Posterior vena cava (tissue), 2 donors: ENCODE measurements at places on chromosomes 13 and 19. TPM values are rescaled to one million over a fixed set of nuclear protein-coding genes. Genes with fewer than 3 reads are reported as not detected.

DNA sequence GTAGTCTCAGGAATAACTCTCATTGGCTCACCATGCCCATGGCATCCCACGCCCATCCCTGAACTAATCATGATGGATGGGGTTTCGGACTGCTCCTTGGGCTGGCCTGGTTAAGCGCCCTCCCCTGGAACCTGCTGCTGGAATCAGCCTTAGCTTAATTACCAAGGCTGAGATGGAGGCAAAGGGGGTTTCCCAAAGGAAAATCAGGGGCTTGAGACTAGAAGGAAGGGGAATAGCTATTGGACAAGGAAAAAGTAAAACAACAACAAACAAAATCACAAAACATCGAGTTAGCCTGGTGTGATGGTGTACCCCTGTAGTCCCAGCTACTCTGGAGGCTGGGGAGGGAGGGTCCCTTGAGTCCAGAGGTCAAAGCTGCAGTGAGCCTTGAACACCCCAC lies 25.7 kb upstream of the SHKBP1 start:
- no peak for DNase-seq

DNA sequence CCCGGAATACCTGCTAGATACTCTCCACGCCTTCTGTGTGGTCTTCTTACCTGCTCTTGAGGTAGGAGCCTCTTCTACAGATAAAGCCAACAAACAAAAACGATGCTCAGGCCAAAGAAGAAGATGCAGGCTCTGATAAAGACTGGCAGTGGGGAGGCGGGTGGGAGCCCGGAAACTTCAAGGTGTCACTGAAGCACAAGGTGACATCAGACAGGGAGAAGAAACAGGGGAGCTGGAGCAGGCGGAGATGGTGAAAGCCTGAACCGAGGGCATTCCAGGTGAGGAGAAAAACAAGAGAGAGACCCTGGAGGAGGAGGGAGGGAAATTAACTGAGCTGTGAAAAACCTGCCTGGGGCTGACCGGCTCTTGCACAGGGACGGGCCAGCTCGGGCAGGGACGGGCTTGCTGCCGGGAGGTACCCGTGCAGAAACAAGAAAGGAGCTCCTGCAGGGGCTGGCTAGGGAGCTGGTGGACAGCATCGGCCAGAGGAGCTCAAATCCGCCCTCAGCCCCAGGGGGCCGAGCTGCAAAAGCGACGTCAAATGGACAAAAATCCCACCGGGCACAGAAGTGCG lies 19.0 kb downstream of the GNG7 start:
- no peak for DNase-seq

Gene KPNA3
- 54.4 TPM for total RNA-seq

Gene MUC16
- total RNA-seq, result 0.10 TPM

- no peak for DNase-seq
Observed at GRCh38 chr19:15671237-15671821, 1.6 kb upstream of the CYP4F12 start.

GRCh38 chr13:83498045-83498444 lies 384.2 kb downstream of the SLITRK1 start:
- no peak for DNase-seq

DNA sequence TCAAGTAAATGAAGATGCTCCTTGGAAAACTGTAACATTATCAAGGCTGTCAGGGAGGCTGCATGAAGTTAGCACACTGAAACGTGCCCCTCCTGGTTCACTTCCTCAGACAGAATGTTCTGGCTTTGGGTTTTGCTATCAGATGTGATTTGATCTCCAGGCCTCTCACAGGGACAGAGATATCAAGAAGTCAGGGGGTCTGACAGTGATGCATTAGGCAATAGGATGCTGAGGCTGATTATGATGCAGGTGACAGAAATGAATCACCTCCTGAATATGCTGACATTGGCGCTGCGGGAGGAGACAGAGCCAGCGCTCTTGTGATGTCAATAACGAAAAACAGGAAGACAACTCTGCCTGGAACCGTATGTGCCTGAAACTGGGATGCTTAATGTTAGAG lies 278.5 kb downstream of the DCT start:
- DNase-seq, result no peak

Gene ZNF66
- total RNA-seq, result 5.2 TPM
